Mammary epithelial cell (primary cell): ENCODE measurements at places on chromosomes 5 and 9. TPM values are rescaled to one million over a fixed set of nuclear protein-coding genes. Genes with fewer than 3 reads are reported as not detected.

LHX3 gene
- not detected for total RNA-seq

STPG3 gene
- not detected in 2 replicates for total RNA-seq

ASS1 gene
- total RNA-seq: 683 TPM

NXNL2 gene
- 1.0 TPM for total RNA-seq

OCLN gene
- total RNA-seq: 12.0 TPM

ABCA2 gene
- total RNA-seq: 19.8 and 28.8 TPM in 2 replicates

PCA3 gene
- total RNA-seq: not detected in 2 replicates

FRMD3 gene
- total RNA-seq: 0.19 TPM in 1 of 2 replicates, not detected in the other

PCSK1 gene
- not detected in 2 replicates for total RNA-seq

SPATA31C1 gene
- not detected in 2 replicates for total RNA-seq

SMIM3 gene
- total RNA-seq: 21.0 and 24.3 TPM in 2 replicates

TIMD4 gene
- total RNA-seq: not detected in 2 replicates

ITGA2 gene
- total RNA-seq: 126 and 204 TPM in 2 replicates

PAM gene
- 151 and 173 TPM in 2 replicates for total RNA-seq
